ENCODE measurements at places on chromosomes 2 and 18.
A peak's percentile ranks its signal among the peaks of the same experiment; 100 is the strongest.

- no peak for DNase-seq
These were observed 506.6 kb downstream of the ERBB4 start for GRCh38 chr2:212032032-212032431.

DNA sequence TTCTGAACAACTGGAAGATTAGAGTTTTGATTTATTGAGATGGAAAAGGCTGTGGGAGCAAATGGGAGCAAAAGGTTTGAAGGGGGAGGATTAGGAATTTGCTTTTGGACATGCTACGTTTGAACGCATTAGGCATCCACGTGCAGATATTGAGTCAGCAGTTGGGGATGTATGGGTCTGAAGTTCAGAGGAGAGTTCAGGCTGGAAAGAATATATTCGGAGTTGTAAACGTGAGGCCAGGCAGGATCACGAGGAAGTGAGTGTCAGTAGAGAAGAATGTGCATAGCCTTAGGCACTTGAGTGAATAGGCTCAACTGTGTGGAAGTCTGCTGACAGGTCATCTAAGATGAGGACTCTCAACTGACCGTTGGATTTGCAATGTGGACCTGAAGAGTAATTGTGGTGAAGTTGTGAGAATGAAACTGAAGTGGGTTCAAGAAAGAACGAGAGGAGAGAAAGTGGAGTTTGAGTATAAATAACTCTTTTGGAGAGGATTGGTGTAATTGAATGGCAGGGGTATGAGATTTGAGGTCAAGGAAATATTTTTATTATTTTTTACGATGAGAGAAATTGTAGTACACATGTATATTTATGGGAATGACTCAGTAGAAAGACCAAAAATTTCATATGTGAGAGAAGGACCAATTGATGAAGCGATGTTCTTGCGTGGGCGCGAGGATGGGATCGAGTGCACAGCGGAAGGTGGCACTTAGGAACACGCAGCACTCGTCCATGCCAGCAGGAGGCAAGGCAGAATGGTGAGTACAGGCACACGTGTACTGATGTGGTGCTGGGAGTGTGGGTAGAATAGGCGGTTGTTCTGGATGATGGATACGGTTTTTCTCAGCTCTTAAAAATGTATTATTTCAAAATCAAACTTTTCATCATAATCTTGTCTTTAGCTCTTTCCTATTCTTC, 40.5 kb upstream of the POLE4 start:
- DNase-seq = no peak

- no peak for DNase-seq
These were observed 845 bp upstream of the MYCN start for GRCh38 chr2:15939556-15939853.

- peak; percentile 93 for DNase-seq
These were observed 422.3 kb upstream of the CELF4 start for GRCh38 chr18:37987901-37988300.

GRCh38 chr2:10909050-10909995, 2.4 kb upstream of the KCNF1 start:
- DNase-seq = peak; percentile 57

GRCh38 chr2:147500819-147501395, 343.9 kb upstream of the ACVR2A start:
- no peak for DNase-seq

DNA sequence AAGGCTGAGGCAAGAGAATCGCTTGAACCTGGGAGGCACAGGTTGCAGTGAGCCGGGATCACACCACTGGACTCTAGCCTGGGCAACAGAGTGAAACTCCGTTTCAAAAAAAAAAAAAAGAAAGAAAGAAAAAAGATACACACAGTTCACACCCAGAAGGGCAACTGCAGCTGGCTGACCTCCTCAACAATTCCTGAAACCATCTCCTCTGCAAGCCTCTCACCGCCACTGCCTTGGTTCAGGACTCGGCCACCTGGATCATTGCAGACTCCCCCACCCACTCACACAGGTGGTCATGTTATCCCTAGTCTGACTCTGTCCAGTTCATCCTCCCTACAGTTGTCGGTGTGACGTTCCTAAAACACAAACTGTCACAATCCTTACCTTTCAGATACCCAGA, 2.2 kb downstream of the CYS1 start:
- no peak for DNase-seq
